ENCODE measurements at places on chromosomes 6 and 20.

GRCh38 chr6:84758486-84758885 lies 5.9 kb downstream of the TBX18 start:
- H3K4me3 ChIP-seq, result no peak overlapping the region
- DNase-seq, result no peak
- peaks cover 41% of the 10 kb centered on the region for H3K27me3 ChIP-seq
- H3K4me1 ChIP-seq, result peaks cover 4% of the 10 kb centered on the region
- no peak overlapping the region for H3K27ac ChIP-seq

DNA sequence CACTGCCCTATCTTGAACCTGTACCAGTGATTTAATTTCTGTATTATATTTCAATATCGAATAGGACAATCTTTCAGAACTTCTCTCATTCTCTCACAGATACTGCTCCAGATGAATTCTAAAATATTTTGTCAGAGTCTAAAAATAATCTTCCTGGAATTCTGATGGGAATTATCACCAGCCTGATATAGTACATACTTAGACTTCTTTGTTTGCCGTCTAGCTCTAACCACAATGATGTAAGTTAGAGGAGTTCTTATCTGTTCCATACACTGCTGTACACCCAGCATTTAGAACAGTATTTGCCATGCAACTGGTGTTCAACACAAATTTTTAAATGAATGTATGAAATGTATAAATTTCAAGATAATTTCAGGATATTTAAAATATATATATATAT lies 1.3 kb upstream of the HUS1B start:
- no peak overlapping the region for H3K27ac ChIP-seq
- DNase-seq, result no peak
- H3K36me3 ChIP-seq, result no peaks in the 10 kb centered on the region
- H3K4me3 ChIP-seq, result no peak overlapping the region
- H3K27me3 ChIP-seq, result no peaks in the 10 kb centered on the region
- H3K4me1 ChIP-seq, result peaks cover 3% of the 10 kb centered on the region

GRCh38 chr6:44869321-44869897 lies 458.7 kb upstream of the RUNX2 start:
- DNase-seq, result no peak
- H3K4me1 ChIP-seq, result no peaks in the 10 kb centered on the region
- H3K36me3 ChIP-seq, result peaks cover 2% of the 10 kb centered on the region
- H3K27me3 ChIP-seq, result no peaks in the 10 kb centered on the region

DNA sequence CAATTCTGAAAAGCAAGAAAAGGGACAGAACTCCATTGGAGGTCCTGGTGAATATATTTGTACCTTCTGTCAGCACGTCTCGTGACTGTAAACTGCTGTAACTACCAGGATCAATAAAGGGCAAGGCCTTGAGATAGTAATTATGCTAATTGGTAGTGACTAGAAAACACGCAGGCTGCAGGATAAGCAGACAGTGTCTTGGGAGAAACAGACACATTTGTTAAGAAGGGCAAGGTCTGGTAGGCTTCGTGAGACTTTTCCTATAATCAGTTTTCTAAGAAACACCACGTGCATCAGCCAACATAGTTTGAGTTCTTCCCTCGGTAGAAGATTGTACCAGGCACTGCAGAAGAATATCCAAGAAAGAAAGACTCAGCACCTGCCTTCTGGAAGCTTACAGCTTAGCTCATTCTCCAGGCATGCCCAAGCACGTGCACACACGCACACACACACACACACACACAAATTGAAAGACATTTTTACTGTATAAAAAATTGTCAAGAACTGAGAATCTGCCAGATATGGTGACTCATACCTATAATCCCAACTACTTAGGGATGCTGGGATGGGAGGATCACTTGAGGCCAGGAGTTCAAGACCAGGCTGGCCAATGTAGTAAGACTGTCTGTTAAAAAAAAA lies 167.0 kb upstream of the SASH1 start:
- no peak overlapping the region for H3K4me3 ChIP-seq
- no peak for DNase-seq
- H3K27ac ChIP-seq, result no peak overlapping the region
- H3K27me3 ChIP-seq, result peaks cover 27% of the 10 kb centered on the region
- no peaks in the 10 kb centered on the region for H3K4me1 ChIP-seq
- H3K36me3 ChIP-seq, result no peaks in the 10 kb centered on the region

DNA sequence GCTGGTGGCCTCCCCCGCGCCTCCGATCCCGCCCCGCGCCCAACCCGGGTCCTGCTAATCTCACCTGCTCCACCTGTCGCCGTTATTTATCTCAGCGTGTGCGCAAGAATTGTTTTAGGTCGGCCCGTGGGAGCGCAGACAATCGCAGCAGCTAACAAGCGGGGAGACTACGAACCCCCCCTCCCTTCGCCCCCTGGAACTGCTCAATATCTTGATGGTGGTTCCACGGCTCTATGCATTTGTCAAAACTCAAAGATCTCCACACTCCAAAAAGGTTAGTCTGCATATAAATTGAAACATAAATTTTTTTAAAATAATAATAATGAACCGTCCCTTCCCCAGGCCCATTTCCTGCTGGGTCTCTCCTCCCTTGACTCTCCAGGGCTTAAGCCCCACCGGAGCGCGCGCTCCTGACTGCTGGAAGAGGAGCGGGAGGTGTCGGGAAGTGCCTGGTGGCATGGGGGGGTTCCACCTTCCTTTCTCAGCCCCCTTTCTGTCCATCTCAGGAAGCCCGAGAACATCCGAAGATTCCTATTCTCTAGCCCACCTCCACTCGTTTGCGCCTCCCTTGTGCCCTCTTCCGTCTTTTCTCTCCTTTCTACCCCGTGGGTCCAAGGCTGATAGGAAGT lies 1.6 kb upstream of the MDGA1 start:
- H3K27ac ChIP-seq, result no peak overlapping the region
- H3K27me3 ChIP-seq, result no peaks in the 10 kb centered on the region
- no peaks in the 10 kb centered on the region for H3K36me3 ChIP-seq
- DNase-seq, result no peak

- H3K4me3 ChIP-seq, result no peak overlapping the region
- no peak for DNase-seq
- no peaks in the 10 kb centered on the region for H3K27me3 ChIP-seq
- no peak overlapping the region for H3K27ac ChIP-seq
- peaks cover 3% of the 10 kb centered on the region for H3K4me1 ChIP-seq
Observed at GRCh38 chr6:154382740-154383139, 26.1 kb upstream of the IPCEF1 start.

DNA sequence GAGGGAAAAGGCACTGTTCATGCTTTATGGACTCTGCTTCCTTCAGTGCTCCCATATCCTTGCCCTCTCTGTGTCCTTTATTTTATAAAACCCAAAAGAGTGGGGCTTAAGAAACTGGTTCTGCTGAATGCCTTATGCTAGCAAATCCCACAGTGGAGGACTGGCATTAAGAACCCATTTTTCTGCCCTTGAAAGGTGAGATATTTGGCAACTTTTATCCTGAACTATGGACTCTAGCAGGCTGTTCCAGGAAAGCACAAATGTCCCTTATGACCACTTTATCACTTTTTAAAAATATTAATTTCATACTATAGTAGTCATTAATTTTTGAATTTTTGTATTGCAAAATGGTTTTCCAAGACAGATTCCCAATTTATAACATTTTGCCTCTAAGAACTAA lies 93.3 kb downstream of the ADAT2 start:
- H3K27ac ChIP-seq, result no peak overlapping the region
- no peak overlapping the region for H3K4me3 ChIP-seq
- DNase-seq, result no peak
- H3K27me3 ChIP-seq, result no peaks in the 10 kb centered on the region
- no peaks in the 10 kb centered on the region for H3K36me3 ChIP-seq

DNA sequence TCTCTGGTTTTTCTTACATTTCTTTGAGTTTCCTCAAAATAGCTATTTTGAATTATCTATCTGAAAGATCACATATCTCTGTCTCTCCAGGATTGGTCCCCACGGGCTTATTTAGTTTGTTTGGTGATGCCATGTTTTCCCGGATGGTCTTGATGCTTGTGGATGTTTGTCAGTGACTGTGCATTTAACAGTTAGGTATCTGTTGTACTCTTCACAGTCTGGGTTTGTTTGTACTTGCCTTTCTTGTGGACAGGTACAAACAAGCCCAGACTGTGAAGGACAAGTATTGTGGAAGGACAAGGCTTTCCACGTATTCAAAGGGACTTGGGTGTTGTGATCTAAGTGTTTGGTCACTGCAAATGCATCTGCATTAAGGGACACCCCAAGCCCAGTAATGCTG lies 49.9 kb upstream of the TOP1 start:
- H3K36me3 ChIP-seq, result no peaks in the 10 kb centered on the region
- no peak overlapping the region for H3K4me3 ChIP-seq
- no peaks in the 10 kb centered on the region for H3K27me3 ChIP-seq

DNA sequence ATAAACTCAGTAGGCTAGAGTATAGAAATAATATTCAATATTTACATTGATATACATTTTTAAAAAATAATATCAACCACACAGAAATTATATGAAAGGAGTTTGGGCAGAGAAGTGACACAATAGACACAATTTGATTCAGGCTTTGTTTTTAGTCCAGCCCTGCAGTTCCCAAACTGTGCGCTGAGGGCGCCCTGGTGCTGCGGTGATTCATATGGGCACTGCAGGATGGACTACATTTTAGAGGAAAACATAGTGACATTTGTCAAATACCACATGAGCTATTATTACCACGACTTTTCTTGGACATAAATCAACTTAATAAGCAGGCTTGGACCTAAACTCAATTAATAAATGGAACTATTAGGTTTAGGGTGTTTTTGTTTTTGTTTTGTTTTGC lies 364.3 kb upstream of the ID4 start:
- DNase-seq, result no peak
- no peaks in the 10 kb centered on the region for H3K27me3 ChIP-seq
